Fibroblast of lung (primary cell): ENCODE measurements at places on chromosomes 16 and 17. TPM values are rescaled to one million over a fixed set of nuclear protein-coding genes. Genes with fewer than 3 reads are reported as not detected.

MYL4 gene
- not detected in 2 replicates for total RNA-seq

TPSB2 gene
- not detected in 2 replicates for total RNA-seq

MEIOC gene
- total RNA-seq, result under 0.01 TPM in 1 of 2 replicates, not detected in the other

C16orf82 gene
- not detected in 2 replicates for total RNA-seq

HES7 gene
- total RNA-seq, result under 0.01 TPM in 1 of 2 replicates, not detected in the other
